Neural crest cell (in vitro differentiated cells): ENCODE measurements at places on chromosomes 1 and 21.
A peak's percentile ranks its signal among the peaks of the same experiment; 100 is the strongest.

DNA sequence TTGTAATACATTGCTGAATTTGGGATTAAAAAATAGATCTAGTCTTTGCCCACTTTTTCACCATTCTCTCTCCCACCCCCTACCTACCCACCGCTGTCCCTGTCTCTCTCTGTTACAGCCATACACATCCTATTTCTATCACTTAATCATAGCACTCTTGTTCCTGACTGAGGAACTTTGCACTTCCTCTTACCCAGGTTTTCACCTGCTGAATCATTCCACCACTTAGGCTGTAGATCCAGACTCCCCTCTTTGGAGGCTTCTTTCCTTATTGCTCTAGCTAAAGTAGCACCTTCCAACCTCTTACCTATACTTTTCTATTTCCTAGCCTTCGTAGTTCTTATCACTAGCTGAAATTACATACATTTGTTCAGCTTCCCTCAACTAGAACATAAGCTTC, 59.6 kb downstream of the ATP6V1G3 start:
- no peak for DNase-seq

DNA sequence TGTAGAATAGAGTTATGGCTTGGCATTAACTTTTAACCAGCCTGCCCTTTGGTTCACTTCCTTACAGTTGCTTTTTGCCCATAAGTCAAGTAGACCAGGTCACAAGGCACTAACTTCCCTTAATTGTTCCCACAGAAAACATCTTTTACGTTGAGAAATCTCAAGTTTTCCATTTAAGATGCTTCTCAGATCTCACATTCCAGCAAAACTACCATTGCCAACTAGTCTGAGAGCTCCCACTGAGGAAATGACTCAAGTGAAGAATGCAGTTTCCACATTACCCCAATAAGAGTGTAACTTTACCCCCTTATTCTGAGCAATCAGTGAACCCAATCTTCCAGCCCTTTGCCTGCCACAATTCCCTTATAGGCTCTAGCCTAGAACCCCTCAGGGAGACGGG, 502.2 kb upstream of the OLFM3 start:
- no peak for DNase-seq

DNA sequence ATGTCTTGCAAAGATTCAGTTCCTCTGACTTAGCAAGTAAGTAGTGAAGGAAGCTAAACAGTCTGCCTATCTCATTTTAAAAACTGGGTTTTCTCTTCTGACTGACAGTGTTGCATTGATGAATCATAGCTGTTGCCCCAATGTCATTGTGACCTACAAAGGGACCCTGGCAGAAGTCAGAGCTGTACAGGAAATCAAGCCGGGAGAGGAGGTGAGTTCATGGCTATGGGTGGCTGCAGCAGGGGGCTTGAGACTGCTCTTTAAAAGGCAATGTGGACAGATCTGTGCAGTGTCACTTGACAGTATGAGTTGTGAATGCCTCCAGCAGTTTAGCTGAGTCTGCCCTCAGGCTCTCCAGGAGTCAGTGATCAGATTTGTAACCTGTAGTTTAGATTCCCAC, 46.6 kb downstream of the SMYD2 start:
- DNase-seq, result no peak

DNA sequence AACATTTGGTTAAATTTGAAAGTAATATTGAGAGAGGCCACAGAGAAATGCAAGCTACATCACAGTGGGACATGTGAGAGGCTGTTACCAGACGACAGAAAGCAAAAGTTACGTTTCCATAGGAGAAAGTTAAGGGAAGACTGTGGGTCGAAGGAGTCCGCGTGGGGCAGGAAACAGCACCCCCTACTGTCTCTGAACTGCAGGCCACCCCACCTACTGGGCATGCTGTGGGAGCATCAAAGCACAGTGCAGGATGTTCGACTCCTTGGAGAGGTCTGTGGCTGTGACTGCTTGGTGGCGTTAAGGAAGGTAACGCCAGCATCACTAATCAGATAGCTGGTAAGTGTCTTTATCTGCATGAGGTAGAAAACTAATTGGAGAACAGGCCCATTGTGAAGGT, 123.9 kb downstream of the PTBP2 start:
- DNase-seq, result peak; percentile 9

- DNase-seq, result no peak
Measured at GRCh38 chr1:162110910-162111309, 41.4 kb downstream of the NOS1AP start.

GRCh38 chr1:203114202-203114601, 13.3 kb upstream of the ADORA1 start:
- DNase-seq, result no peak

DNA sequence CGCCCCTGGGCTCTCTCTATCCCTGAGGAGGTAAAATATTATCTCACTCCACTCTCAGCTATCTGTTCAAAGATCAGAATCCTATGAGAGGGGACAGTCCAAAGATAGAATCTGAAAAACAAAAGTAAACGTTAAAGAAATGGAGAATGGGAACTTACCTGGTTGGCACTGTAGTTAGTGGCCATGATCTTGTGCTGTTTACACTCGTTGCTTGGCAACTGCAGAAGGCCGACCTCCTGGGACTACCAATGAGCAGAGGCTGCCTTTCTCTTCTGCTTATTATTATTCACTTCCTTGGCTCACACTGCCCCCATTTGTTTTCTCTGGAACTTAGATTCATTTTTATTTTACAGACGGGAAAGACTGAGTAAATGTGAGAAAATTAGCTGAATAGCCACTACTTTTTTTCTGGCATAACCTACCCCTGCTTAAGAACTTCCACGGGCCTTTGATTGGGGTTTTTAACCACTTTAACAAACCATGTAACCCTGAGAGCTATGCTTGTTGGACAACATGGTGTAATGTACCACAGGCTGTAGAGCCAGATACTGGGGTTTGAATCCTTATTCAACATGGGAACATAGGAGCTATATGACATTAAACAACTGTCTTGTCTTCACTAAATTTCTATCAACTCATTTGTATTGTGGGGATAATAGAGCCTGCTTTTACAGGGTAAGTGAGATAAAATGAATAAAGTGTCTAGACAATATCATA, at the start of gene CFAP126:
CFAP126 (minus strand) TSS at position 193 of the 717 bp plus-strand sequence; CDS start at position 185, 8 bp downstream.
- DNase-seq, result peak; percentile 19

GRCh38 chr1:198185759-198186158, 29.0 kb downstream of the NEK7 start:
- DNase-seq, result no peak

- no peak for DNase-seq
Measured at GRCh38 chr1:10882069-10882468, 85.6 kb upstream of the CASZ1 start.

DNA sequence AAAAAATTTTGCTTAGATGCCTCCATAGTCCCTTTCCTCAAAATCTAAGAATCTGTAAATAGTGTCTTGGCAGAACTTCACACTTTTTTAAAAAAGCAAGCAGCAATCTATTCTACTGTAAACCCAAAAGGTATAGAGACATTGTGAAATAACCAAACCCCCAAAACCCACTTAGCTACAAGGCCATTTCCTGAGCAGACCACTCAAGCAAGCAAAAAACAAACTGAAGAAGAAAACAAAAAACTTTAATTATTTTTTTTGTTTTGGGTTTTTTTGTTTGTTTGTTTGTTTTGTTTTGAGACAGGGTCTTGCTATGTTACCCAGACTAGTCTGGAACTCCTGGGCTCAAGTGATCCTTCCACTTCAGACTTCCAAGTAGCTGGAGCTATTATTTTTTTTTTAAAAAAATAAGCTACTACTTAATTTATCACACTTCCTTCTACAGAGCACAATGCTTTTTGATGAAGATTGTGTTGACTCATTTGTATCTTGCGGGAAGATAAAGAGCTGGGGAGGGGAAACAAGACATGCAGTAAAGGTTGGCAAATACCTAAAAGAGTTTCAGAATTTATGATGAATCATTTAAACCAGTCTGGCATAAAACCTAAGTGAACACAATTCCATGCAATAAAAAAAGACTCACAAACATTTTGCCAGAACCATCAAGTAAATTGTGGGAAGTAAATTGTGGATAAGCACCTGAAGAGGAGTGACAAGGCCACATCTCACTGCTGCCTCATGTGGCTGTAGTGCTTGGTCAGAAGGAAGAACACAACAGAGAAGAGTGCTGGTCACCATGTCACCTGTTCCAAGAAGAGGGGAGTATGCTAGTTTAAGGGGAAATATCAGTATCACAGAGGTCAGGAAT, 2.7 kb upstream of the PTPN22 start:
- no peak for DNase-seq

- DNase-seq, result no peak
Measured at GRCh38 chr1:156908955-156909354, 11.5 kb upstream of the LRRC71 start.

DNA sequence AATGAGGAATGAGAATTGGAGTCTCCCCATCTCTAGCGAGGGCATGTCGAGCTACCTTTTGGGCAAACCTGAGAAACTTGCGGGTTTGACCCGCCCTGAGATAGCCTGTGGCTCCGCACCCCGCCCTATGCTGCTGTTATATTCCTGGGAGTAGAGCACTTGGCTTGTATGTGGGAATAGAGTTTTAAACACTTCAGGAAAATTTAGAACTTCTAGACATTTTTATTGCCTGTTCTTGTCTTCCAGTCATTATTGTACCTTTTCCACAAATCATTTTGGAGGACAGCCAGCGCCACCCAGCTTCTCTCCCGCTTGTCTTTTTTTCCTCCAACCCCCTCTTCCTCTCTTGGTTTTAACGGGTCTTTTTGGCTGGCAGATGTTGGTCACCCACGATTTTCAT, 738 bp downstream of the GNPAT start:
- DNase-seq, result no peak

GRCh38 chr1:11835441-11836225, 11.9 kb downstream of the NPPA start:
- no peak for DNase-seq

- no peak for DNase-seq
Measured at GRCh38 chr1:228900099-228900885, 165.0 kb downstream of the RHOU start.

GRCh38 chr1:47638713-47639112, 200.9 kb downstream of the FOXD2 start:
- no peak for DNase-seq

DNA sequence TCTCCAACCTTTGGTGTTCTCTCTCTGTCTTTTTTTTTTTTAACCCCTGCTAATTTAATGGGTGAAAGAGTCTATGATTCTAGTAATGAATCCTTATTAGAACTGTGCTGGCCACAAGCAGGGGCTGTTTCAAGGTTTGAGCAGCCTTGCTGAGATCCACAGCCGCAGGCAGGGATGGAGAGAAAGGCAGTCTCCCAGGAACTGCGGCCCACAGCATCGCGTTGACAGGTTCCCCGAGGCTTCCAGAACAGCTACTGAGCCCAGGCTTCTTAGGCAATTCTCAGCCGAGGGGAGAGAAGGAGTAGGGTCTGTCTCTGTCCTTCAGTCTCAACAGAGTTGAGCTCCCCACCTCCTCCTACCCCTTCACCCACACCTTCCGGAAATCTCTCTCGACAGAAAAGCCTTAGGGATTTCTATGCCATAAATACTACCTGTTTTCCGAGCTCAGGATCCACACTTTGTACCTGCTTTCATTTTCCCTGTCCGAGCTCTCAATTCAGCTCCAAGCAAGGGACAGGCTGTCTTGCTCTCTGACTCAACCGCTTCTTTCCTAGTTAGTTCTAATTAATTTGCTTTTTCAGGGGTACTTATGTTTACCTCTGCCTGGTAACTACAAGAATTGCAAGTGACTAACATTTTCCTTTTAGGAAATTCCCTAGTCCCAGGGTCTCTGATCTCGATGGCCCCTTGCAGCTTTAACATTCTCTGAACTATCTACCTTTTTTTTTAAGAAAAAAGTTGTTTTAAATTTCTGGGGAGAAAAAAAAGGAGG, 6.7 kb upstream of the CASZ1 start:
- DNase-seq, result no peak

- no peak for DNase-seq
Measured at GRCh38 chr1:26839339-26839722, 12.8 kb downstream of the ZDHHC18 start.

GRCh38 chr21:34795175-34795547, 126.4 kb downstream of the CLIC6 start:
- DNase-seq, result no peak

DNA sequence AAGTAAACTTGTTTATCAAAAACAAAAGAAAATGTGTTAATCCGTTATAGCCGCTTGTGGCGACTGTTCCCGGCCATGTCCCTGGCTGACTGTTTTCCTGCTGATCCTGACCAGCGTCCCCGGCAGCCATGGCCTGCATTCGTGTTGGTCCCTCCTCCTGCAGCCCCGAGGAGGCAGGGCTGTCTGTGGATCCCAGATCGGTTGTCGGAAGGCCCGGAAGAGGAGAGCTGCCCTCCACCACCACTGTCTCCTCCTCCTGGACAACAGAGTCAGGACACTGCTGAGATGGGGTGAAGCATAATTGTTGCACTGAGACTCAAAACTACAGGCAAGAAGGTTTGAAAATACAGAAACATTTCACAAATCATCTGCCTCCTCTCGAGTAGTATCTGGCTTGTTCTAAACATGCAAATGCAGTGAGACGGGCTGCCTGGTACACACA, 3.6 kb upstream of the MXRA8 start:
- no peak for DNase-seq

DNA sequence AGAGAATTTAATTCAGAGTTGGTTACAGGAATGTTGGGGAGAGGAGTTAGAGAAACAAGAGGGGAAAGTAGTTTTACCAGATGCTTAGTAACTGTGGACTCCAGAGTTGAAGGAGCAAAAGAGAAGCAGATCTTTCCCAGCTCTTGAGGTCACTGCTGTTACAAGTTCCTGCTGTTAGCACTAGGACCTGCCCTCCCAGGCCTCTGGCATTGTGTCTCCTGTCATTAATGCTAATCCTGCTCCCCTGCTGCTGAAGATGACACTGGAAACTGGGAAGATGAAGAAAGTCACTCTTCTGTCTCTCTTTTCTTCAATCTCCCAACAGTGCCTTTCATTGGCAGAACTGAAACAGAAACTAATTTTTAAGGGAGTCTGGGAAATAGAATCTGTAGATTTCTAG, 845.6 kb downstream of the ADGRL2 start:
- no peak for DNase-seq

DNA sequence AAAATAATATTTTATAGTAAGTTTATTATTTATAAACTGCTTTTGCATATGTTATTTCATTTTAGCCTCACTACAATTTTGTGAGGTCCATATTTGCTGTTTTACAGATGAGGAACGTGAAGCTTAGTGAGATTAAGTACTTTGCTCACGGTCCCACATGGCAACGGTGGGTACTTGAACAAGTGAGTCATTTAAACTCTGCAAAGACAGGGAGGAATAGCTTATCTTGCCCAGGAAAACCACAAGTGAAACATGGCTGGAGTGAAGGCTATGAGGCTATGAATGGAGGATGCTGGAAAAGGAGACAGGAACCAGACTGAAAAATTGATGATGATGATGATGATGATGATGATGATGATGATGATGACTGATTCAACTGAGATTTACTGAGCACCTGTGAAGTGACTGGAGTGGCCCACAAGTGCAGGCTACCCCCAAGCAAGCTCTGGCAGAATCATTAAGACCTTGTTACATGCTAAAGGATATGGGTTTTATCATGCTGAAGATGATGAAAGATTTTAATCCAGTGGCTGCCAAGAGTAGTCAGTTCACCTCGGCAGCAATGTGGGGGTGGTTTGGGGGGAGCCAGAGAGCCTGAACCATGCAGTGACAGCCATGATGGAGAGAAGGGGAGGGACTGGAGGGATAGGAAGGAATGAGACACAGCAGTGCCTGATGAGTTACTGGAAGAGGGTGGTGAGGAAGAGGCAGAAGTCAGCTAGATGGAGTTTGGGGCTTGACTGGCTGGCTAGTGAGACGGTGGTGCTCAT, 1.4 kb upstream of the ABCA4 start:
- no peak for DNase-seq
